ENCODE measurements at places on chromosomes 12 and 14.

DNA sequence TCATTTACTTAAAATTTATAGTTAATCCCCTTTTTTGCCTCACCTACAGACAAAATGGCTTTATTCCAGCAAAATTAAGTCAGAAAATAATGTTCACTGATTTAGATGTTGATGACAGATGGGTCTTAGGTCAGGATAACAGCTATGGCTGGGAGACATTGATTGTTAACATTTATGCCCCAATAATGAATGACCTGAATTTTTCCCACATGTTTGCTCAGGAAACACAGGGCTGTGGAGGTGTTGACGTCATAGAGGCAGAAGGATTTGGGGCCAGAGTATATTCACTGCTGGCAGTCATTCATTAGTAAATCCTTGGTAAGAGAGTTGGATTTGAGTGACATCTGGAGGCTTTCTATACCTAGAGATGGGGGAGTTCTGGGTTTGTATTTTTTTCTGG lies 121.3 kb downstream of the PDE3A start:
- DNase-seq, result no peak

GRCh38 chr12:269191-269590 lies 6.6 kb upstream of the SLC6A13 start:
- DNase-seq, result no peak

DNA sequence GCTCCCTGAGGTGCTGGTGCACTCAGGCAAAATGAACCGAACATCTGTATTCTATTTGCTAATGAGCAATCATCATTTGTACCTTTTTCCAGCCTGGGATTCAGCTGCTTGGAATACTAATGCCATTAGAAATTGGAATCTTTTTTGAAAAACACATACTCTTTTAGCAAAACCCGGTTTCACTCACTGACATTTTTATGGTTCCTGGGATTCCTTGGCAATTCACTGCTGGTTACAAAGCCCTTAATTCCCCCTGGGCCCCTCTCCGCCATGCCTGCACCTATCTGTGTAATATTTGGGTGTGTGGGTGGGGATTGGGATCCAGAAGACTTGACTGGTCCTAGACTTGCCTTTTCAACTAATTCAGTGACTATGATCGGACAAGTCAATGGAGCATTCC lies 199.1 kb downstream of the FOXN3 start:
- no peak for DNase-seq

GRCh38 chr12:122327014-122327413 lies 60.7 kb upstream of the VPS33A start:
- no peak for DNase-seq

GRCh38 chr12:124411281-124411878 lies 116.5 kb downstream of the RFLNA start:
- no peak for DNase-seq

DNA sequence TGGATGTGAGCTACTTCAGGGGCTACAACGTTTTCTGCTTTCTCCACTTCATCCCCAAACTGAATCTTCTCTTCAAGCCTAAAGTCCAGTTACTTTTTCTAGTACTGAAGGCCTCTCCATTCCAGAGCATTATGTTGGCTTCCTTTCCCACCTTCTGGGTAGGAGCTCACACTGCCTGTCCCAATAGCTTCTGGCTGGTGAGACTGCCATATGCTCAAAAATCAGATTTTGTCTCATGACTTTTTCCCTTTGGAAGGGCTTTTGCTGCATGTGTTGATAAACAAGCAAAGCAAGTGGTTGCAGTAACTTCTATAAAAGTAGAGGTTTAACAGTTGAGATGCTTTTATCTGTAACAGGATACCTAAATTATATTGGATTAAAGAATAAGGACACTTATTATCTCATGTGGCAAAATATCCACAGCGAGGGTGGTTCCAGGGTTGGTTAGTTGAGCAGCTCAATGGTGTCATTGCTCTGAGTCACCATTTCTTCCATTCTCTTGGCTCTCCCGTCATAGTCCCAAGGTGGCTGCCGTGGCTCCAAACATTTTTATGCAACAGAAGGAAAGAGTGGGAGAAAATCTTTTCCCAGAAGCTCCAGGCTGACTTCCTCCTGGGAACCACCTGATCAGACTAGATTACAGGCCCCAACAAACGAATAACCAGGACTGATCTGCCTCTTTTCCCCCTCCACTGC lies 15.1 kb upstream of the PPFIBP1 start:
- DNase-seq, result no peak

DNA sequence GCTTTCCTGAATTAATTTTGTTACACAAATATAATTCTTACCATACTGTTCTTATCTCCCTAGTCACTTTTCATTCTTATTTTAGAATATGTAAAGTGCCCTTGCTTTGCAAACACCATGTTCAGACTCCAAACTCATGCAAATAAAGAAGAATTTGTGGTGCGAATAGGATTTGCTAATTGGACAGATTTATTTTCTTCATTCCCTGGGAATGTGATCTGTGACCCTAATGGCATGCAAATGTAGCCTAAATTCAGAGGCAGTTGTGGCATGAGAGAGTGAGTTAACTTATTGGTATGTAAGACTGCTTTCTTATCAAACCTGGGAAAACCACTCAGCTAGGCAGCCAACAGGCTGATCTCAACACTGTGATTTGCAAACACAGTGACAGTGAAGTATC lies 10.0 kb downstream of the CAPZA3 start:
- DNase-seq, result no peak

DNA sequence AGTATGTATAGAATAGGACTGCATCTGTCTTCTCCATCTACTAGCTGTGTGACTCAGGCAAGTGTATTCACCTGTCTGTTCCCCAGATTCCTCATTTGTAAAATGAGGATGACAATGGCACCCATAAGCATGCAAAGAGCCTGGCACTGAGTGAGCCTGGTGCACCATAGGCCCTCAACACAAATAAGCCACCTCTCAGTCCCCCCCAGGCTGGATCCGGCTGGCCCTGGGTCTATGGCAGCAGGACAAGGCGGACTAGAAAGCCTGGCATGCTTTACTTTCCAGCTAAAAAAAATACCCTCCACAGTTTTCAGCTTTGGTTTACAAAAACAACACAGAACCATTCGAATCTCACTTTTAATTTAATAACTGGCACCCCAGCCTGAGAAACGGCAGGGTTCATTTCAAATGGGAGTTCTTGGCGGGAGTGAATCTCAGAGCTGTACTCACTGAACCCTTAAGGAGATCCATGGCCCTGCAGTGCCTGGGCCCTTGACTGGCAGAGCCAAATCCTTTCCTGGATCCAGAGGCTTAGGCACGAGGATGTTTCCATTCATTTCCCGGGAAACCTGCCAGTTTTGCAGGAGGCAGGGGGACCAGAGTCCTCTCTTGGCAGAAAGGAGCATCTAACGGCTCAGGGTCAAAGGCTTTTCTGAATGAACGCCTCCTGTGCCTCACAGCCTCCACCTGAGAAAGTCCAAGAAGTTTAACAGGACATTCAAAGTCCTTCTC lies 17.7 kb downstream of the SYNE3 start:
- DNase-seq, result no peak

- no peak for DNase-seq
Observed at GRCh38 chr12:16763901-16764300, 157.9 kb upstream of the LMO3 start.

- DNase-seq, result no peak
Observed at GRCh38 chr14:63496837-63497400, 46.3 kb downstream of the PPP2R5E start.

- no peak for DNase-seq
Observed at GRCh38 chr12:89247967-89248366, 104.3 kb downstream of the DUSP6 start.

- no peak for DNase-seq
Observed at GRCh38 chr12:60231976-60232907, 636.4 kb downstream of the SLC16A7 start.

DNA sequence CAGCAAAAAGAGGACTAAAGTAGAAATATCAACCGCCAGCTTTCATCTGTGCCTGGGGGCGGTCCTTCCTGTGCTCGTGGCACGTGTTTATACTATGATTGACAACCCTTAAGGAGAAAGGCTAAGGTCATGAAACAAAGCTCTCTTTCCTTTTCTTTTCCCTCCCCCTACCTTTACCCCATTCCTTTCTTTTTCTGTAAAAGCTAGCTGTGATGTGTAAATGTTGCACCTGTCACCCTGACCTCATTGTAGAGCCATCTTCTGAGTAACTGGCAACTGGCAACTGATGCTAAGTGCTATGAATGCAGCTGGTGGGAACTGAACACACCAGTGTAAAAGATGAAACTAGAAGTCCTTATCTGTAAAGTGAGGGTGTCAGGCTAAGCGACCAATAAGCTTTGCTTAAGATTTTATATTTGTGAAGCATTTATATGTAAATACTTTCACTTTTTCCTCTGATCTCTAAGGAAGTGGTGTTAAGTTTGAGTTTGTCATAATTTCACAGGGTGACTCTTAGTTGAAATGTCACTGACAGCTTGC lies 102.8 kb upstream of the BCAT1 start:
- DNase-seq, result no peak

- DNase-seq, result no peak
Observed at GRCh38 chr14:84442521-84442920, 1087.4 kb upstream of the FLRT2 start.

DNA sequence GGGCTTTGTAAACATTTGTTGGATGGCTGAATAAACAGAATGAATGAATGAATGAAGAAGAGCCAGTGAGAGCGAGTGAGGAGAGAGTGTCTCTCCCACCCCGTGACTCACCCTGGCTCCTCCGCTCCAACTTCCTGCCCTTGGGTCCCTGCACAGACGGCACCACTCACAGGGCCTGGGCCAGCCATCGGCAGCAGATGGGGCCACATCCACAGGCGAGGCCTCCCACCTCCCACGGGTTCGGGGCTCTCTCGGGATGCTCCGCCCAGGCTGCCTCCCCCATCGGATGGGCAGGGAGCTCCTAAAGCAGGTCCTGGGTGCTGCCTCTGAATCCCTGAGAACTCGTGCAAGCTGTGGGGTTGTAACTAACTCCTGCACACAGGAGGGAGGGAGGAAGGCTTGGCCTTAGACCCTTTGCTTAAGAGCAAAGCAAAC lies 41.3 kb downstream of the CCNK start:
- no peak for DNase-seq

GRCh38 chr14:52365071-52365470 lies 51.0 kb downstream of the PTGER2 start:
- no peak for DNase-seq

GRCh38 chr14:69346710-69347109 lies 51.4 kb downstream of the ERH start:
- no peak for DNase-seq

DNA sequence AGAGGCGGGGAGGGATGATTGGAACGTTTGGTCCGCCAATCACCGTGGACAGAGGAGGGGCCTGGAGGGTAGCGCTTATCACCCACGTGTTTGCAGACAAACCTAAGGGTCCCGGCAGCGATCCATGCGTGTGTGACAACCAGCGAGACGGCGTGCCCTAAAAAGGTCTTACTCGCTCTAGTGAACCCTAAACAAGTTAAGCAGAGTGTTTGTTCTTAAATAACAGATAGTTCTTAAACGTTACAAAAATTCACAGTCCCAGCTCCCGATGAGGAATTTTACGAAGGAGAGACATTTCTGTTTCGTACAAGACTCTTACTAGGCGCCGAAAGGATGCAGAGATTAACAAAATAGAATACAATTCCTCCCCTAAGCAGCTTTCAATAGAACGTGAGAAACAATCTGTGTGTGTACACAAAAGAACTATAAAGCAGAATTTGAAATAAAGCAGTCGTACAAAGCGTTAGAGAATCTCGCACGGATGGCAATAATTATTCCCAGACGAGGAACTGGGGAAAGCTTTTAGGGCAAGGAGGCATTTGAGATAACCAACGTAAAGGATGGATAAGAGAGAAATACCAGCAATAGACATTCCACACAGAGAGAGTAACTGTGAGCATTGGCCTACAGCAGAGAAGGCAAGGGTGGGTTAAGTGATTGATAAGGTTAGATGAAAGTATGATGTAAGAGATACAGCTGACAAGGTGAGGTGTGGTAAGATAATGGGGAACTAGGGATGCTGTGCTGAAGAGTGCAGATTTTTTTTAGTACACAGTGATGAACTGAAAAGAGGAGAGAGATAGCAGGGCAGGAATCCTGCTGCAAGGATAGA lies 831 bp upstream of the RPS6KA5 start:
- no peak for DNase-seq

DNA sequence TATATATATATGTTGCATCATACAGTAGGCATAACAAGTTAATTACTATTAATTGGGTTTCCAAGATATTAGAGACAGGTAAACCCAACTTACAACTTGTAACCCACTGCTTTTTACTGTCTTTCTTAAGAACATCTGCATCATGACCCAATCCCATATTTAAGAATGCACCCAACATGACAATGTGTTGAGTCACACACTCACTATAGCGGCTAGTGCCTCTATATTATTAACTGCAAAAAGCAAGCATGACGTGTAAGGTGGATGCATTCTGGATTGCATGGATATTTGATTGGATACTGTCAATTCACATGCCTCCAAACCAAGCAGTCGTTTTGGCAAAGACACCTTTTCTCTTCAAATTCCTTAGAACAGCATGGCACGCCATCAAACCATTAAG lies 68.2 kb downstream of the KSR2 start:
- no peak for DNase-seq

- no peak for DNase-seq
Observed at GRCh38 chr12:107775093-107775721, 703 bp downstream of the ASCL4 start.

GRCh38 chr14:68178282-68178681 lies 358.7 kb downstream of the RAD51B start:
- no peak for DNase-seq

DNA sequence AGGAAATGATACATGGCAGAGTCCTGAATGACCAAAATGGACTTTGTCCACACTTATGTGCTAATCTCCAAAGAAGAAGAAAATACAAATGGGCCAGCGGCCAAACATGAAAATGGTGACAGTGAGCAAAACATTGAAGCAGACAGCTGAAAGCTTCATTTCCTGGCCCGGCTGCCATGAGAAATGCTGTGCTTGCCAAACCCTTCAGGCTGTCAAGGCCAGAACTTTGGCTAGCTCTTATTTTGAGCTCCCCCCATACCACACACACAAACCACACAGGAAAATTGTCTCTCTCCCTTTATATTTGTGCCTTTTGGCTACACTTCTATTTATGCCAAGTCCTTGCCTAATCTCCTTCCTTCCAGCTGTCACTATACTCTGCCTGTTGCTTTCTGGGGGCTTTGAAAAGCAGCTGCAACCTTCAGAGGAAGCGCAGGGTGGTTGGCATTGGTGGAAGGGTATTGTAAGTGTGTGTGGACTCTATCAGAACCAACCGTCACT lies 323.8 kb downstream of the RAD51B start:
- DNase-seq, result no peak

- DNase-seq, result no peak
Observed at GRCh38 chr14:85601246-85601645, 71.3 kb downstream of the FLRT2 start.

GRCh38 chr12:69900720-69901131 lies 75.7 kb downstream of the MYRFL start:
- DNase-seq, result no peak

- DNase-seq, result no peak
Observed at GRCh38 chr12:26001530-26001929, 43.0 kb downstream of the RASSF8 start.

- no peak for DNase-seq
Observed at GRCh38 chr12:115109863-115110262, 425.9 kb upstream of the TBX3 start.

GRCh38 chr12:112219195-112219594 lies 93.8 kb downstream of the TRAFD1 start:
- DNase-seq, result no peak

Data from cortex of kidney (tissue), 1 donor.